HuH-7 (cell line): ENCODE measurements at places on chromosomes 11 and 22.

DNA sequence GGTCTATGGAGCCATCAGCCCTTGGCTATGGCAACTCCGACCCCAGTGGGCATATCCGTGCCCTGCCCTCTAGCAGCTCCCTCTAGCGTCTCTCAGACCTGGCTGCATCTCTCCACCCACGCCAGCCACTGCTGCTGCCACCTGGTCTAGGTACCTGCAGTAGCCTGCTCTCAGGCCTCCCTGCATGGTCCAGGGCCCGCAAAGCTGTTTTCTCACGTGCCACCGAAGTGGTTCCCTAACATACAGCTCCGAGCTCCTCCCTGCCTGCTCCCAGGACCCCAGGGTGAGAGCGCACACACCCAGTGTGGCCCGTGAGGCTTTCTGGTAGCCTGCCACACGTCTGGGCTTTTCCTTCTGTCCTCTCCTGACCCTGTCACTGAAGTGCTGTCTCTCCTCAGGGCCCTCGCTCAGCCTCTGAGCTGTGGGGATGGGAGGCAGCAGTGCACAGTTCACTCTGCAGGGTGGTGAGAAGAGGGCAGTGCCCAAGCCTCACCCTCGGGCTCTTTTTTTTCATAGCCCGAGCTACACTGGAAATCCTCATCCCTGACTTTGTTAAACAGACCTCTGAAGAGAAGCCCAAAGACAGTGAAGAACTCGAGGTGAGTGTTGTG, 14.3 kb downstream of the DGCR8 start:
- DNase-seq = no peak

GRCh38 chr22:35380537-35381423, at the start of gene HMOX1:
Gene HMOX1 (plus strand): TSS chr22:35381096. CDS start chr22:35381174, 78 bp downstream.
- peak; percentile 91 for DNase-seq

GRCh38 chr11:69353696-69354544, 60.0 kb downstream of the MYEOV start:
- DNase-seq = no peak

DNA sequence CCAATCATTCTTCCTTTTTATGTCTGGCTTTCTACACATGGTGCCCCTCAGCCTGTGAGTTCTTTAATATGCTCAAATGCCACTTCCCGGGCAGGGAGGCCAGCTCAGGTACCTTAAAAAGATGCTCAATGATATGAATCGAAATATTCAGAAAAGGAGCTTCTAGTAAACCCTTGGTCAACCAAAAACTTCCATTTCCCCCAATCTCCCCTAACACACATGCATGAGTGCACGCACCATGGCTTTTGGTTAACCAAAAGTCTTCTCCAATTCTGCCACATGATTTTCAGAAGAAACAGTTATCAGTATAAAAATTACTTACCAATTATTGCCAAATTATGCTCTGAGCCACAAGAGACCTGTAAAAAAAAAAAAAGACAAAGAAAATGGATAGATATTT, 135.0 kb downstream of the SERGEF start:
- DNase-seq = no peak

- DNase-seq = no peak
Measured at GRCh38 chr22:32737811-32738497, 63.6 kb upstream of the TIMP3 start.
